NCI-H1048 (cell line): ENCODE measurements at places on chromosomes 16 and 17.

DNA sequence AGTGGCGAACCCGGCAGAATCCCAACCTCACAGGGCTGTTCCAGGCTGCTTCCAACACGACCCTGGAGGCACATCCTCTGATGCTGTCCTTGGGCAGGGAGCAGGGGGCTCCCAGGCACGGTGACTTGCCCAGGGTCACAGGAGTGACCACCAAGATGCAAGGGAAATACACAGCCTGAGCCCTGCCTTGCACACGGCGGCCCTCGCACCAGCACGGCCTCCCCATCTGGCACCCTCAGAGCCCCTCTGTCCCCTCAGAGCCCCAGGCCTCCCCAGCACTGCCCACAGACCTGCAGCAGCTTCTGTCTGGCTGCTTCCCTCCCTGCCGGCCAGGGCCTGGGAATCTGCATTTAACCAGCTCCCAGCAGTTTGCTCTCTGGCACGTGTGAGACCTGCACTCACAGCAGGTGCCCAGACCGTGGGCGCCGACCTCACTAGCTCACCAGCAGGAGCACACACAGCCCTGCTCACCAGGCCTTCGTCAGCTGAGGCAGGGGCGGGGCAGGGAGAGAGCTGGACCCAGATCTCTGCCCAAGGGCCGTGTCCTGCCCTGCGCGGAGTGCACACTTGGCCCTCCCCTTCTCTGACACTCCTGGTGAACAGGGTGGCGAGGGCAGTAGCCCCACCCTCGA lies 29.7 kb upstream of the ZC3H18 start:
- DNase-seq: no peak

- DNase-seq: no peak
Observed at GRCh38 chr17:43840814-43841213, 6.2 kb upstream of the CD300LG start.

DNA sequence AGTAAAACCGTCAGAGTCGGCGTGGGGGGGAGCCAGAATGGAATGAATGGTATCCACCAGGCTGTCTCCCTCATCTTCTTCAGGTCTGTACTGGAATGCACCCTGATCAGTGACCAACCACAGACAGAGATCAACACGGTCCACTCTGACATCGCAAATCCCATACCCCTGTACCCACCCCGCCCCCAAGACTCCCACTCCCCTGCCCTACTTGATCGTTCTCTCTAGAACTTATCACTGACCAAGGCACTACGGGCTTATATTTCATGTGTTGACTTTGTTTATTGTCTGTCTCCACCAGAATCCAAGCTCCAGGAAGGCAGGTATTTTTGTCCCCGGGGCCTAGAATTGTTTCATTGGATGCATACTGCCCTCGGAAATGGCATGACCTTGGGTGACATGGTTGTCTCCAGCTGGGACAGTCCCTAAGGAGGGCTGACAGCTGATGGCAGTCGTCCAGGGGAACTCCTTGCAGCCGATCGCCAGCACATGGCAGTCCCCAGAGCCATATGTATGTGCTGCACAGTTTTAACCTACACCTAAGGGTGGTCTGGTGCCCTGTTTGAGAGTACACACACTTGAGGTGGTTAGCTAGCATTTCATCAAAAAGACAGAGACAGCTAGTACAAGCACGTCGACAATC lies 526 bp upstream of the MFSD6L start:
- no peak for DNase-seq

DNA sequence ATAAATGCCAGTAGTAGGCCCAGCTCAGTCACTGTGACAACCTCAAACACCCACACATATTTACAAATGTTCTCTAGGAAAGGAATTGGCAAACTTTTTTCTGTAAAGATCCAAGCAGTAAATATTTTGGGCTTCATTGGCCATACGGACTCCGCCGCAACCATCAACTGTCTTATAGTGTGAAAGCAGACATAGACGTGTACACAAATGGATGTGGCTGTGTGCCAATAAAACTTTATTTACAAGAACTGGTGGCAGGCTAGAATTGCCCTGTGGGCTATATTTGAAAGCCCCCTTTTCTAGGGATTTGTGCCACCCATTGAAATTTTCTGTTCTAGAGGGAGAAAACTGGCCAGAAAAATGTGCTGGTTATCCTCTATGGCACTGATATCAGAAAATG lies 683.8 kb upstream of the EEF2KMT start:
- DNase-seq: no peak

DNA sequence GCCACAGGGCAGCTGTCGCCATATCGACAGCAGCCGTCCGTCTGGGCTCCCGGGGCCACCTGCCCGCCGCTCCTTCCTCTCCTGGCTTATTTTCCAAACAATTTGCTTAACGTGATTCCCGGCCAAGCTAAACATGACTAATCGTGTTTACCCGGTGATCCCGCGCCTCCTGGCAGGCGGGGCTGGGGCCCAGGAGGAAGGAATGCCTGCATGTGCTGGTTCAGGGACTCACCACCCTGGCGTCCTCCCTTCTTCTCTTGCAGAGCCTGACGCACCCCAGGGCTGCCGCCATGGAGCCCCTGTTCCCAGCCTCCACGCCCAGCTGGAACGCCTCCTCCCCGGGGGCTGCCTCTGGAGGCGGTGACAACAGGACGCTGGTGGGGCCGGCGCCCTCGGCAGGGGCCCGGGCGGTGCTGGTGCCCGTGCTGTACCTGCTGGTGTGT lies 6.1 kb downstream of the SSTR5 start:
- DNase-seq: no peak

DNA sequence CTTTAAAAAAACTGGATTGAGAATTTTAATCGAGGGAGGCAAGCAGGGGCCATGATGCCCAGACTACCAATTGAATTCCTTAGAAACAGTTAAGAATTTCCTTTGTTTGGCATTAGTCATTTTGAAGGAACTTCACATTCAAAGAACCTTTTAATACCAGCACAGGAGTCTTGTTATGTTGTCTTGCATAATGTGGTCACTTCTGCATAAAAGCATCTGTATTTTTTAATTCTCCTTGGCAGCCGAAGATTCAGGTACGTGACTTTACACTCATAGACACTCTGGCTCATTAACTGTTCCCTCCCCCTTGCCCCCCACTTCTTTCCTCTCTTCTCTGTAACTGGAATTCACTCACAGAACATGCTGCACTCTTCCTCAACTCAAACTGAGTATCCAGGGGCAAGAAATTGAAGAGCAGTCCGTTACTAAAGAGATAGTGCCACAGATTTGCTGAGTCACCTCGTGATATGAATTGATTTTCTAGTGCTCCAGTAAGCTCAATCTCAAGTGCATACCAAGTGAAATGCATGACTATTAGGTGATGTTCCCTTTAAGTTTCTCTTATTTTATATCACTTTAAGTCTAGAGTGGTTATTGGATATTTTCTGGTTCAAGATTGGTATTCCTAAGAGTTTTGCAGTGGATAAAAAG lies 572.2 kb upstream of the SOX9 start:
- DNase-seq: no peak

GRCh38 chr17:22270381-22270780 lies 578.1 kb downstream of the KCNJ18 start:
- no peak for DNase-seq

GRCh38 chr17:81090361-81091136 lies 55.6 kb downstream of the BAIAP2 start:
- no peak for DNase-seq

GRCh38 chr17:65557349-65558310 lies 3.8 kb downstream of the AXIN2 start:
- no peak for DNase-seq

DNA sequence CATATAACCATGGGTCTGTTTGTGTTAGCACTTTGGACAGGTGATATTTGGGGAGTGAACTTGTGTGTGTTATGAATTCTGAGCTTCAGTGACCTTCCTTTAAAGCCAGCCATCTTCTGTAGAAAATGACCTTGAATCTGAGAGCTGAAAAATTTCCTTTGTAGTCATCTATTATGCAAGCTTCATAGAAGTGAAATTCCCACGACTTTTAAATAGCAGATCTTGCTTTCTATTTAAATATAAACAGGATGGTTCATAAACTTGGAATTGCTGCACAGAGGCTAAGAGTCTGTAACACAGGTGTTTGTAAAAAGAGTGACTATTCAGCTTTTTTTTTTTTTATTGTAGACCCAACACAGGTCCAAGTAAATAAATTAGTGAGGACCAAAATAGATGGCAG lies 85.5 kb downstream of the MARCHF10 start:
- DNase-seq: no peak

DNA sequence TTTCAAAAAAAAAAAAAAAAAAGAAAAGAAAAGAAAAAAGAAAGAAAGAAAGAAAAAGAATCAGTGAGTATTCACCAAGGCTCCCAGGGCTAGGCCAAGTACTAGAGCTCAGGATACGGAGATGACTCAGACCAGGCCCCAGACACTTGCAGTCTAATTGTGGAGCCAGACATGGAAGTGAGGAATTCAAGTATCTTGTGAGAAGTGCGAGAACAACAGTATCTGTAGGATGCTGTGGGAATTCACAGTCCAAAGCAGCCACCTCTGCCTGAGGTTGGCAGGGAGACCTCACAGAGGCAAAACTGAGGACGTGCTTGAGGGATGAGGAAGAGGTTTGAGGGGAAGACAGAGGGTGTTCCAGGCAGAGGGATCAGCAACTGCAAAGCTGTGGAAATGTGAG lies 14.0 kb upstream of the ALDOA start:
- no peak for DNase-seq

DNA sequence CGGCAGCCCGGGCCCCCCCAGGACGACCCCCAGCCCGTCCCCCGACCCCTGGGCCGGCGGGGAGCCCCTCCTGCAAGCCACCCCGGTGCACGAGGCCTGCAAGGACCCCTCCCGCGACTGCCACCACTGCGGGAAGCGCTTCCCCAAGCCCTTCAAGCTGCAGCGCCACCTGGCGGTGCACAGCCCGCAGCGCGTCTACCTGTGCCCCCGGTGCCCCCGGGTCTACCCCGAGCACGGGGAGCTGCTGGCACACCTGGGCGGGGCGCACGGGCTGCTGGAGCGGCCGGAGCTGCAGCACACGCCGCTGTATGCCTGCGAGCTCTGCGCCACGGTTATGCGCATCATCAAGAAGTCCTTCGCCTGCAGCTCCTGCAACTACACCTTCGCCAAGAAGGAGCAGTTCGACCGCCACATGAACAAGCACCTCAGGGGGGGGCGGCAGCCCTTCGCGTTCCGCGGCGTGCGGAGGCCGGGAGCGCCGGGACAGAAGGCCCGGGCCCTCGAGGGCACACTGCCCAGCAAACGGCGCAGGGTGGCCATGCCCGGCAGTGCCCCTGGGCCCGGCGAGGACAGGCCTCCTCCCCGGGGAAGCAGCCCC lies 15.6 kb upstream of the ZFPM1 start:
- DNase-seq: no peak

GRCh38 chr17:77282524-77283515 lies 142.1 kb downstream of the SEC14L1 start:
- DNase-seq: no peak

DNA sequence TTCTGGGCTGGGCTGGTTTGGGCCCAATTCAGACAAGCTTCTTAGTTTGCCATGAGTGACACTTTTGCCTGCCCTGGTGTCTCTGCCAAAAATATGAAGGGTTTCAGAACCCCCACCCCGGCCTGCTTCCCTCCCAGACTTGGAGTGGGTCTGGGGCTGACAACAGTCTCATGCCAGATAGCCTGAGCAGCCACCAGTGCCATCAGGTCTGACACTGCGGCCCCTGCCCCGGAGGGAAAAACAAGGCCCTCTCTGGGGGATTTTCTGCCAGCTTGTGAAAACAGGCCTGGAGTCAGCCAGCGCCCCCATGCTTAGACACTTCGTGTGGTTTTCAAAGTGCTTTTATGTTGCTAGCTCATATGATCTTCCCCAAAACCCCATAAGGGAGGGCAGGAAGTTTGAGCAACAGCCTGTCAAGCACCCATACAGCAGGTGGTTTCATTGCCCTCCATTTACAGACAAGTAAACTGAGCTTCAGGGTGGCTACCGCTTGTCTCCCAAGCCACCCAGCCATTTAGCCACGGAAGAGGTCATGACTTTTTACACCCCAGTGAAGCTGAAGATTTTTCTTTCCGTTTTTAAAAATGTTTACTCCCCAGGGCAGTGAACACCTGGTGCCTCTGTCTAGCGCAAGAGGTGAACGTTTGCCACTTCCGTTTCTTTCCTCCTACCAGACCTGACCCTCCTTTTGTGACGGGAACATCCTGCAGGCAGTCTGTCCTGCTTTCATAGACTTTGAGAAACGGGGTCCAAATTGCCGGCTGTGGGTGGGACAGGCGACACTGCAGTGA lies 300.6 kb downstream of the SEC14L1 start:
- no peak for DNase-seq

GRCh38 chr17:3724378-3725077 lies 825 bp downstream of the HASPIN start:
- DNase-seq: no peak

DNA sequence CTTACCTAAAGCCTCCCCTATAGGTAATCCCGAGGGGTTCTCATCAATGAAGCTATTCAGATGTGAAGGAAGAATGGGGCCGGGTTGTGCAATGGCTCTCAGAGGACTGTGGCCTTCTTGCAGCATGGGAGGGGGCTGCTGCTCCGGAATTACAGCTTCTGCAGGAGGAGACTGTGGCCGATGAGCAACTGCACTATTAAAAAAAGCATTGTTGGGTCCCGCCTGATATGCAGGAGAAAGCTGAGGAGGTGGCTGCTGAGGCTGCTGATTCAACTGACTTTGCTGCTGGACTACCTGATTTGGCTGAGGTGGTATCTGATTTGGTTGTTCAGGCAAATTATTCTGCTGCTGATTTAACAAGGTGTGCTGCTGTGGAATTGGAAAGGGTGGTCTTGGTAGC lies 64.8 kb downstream of the CACNG1 start:
- DNase-seq: no peak

- no peak for DNase-seq
Observed at GRCh38 chr16:89892635-89893034, 19.2 kb downstream of the TCF25 start.

- no peak for DNase-seq
Observed at GRCh38 chr17:77963441-77963840, 4.9 kb downstream of the TNRC6C start.

DNA sequence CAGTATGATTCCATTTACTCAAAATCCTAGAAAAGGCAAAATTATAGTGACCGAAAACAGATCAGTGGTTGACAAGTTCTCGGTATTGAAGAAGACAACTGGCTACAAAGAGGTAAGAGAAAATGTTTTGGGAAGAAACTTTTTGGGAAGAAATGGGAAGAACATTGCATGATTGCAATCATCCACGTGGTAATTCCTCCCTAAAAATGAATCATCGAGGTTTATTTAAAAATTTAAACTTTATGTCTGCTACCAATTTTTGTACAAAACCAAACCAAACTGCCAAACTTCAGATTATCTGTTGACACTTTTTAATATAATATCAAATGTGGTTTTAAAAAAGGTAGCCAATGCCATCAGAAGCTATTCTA lies 8.1 kb downstream of the SMURF2 start:
- DNase-seq: no peak

GRCh38 chr16:23597003-23597756 lies 1.1 kb upstream of the NDUFAB1 start:
- no peak for DNase-seq

GRCh38 chr16:85970738-85971137 lies 71.8 kb downstream of the IRF8 start:
- DNase-seq: no peak

GRCh38 chr16:86324320-86324719 lies 186.0 kb upstream of the FOXF1 start:
- DNase-seq: no peak

GRCh38 chr17:61757168-61757567 lies 106.2 kb downstream of the BRIP1 start:
- DNase-seq: no peak
